Stimulated activated CD4-positive, alpha-beta T cell treated with anti-CD3 and anti-CD28 coated beads, Interleukin-4, amount 100 ng/mL, for 4 hours (primary cell): ENCODE measurements at places on chromosomes 4 and X.

- no peak for DNase-seq
Measured at GRCh38 chrX:136975684-136976470, 57.9 kb downstream of the GPR101 start.

- no peak for DNase-seq
Measured at GRCh38 chr4:122731676-122732075, 828 bp upstream of the BBS12 start.

- DNase-seq, result no peak
Measured at GRCh38 chrX:104270916-104271512, 16.3 kb upstream of the ESX1 start.

- DNase-seq, result no peak
Measured at GRCh38 chr4:1370321-1371124, 23.5 kb downstream of the UVSSA start.

DNA sequence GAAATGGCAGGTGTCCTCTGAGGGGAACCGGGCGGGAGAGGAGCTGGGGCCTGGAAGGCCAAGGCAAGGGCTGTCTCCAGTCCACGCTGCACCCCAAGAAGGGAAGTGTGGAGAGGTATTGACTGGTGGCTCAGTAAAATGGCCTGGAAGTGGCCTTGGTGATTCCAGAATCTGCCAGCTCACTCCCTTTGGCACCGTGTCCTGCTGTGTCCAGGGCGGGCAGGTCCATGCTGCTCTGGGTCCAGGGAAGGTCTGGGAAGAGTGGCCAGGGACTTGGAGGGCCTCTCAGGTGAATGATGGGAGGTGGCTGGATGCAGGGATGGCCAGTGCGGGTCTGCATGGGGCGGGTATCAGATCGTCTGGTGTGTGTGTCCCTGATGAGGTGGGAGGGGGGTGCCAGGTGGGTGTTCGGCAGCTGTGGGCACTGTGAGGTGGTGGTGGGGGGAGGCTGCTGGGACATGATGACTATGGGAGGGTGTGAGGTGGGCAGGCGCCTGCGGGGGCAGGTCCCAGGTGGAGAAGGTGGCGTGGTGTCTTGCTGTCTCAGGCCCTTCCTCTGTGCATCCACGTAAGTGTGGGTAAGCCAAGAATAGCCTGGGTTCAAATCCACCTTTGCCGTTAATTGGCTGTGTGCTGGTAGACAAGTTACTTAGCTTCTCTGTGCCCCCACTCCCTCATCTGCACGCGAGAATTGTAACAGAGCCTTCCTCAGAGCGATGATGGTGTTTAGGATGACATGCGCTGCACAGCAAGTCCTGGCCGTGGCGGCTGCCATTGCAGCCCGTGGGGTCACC is 17.7 kb downstream of the RGS12 start:
- no peak for DNase-seq

DNA sequence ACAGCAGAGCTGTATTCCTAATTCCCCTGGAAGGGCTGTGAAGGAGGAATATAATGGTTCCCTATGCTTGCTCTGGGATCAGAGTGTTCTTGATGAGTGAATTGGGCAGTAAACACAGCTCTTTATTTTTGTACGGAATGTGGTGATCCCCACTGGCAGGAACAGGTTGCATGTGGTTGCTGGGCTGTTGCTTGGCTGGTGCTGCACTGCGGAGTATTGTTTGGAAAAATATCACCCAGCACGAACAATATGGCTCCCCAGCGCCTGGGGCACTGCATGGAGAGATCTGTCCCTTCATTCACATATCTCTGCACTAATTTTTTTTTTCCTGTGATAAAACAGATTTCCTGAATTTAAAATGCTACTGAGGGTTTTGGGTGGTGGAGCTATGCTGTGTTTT is 119.7 kb downstream of the MGST2 start:
- DNase-seq, result no peak

DNA sequence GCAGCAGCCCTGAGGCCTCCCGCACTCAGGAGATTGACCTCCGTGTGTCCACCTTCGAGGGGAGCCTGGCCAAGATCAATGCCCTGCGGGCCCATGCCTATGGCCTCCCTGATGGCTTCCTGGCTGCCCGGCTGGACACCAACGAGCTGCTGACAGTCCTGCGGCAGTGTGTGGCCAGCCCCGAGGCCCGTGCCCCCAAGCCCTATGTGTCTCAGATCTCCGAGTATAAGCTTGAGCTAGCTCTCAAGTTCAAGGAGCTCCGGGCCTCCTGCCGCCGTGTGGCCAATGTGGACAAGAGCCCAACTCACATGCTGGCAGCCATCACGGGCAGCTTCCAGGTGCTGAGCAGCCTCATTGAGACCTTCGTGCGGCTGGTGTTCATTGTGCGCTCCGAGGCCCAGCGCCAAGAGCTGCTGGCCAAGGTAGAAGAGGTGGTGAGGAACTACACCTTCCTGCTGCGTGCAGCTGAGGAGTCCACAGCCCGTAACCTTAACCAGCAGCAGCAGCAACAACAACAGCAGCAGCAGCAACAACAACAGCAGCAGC is 25.5 kb upstream of the PRPS1 start:
- DNase-seq, result no peak

DNA sequence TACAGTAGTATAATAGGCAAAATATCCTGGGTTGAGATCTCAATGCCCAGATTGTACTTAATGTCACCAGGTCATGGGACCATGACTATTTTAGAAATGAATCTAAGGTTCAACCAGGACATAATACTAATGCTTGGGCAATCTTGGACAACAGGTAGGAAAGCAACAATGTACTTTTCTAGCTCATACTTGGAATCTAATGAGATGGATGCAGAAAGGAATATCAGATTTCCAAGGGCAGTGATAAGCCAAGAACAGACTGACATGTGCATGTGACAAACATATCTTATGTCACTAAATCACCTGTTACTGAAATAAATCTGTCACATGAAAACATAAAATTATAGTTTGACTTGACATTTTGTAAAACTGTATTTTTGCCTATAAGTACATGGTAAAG is 51.1 kb downstream of the RPS6KA3 start:
- no peak for DNase-seq

DNA sequence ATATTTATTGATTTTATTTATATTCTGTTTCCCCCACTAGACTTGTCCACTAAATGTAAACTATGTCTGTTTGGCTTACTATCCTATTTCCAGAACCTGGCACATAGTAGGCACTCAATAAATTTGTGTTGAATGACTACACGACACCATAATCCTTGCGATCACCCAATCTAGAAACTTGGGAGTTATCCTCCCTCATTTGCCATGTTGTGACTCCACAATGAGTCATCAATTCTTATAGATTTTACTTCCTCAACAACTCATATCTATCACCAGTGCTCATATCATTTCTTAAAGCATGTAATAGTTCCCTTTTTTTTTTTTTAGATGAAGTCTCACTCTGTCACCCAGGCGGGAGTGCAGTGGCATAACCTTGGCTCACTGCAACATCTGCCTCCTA is 39.9 kb upstream of the VAMP7 start:
- no peak for DNase-seq

- DNase-seq, result no peak
Measured at GRCh38 chr4:186294160-186294559, 28.2 kb downstream of the F11 start.

DNA sequence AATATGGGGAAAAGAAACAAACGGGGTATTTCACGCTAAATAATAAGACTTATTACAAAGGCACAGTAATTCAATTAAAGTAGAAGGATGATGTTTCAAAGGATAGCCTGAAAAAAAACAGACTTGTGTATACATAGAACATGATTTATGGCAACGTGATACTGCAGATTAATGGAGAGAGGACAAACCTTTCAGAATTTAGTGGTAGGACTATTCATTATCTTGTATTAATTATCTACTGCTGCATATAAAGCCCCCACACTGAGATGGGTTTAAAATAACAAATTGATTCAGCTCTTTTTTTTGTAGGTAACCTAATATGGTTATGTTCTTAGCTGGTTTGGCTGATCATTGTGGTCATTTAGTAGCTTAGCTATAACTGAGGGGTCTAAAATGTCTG is 1269.0 kb downstream of the FSTL5 start:
- DNase-seq, result no peak
